ENCODE measurements at places on chromosomes 7 and 10.

- no peak for DNase-seq
These were observed 3.3 kb downstream of the PLXDC2 start for GRCh38 chr10:19819419-19820033.

DNA sequence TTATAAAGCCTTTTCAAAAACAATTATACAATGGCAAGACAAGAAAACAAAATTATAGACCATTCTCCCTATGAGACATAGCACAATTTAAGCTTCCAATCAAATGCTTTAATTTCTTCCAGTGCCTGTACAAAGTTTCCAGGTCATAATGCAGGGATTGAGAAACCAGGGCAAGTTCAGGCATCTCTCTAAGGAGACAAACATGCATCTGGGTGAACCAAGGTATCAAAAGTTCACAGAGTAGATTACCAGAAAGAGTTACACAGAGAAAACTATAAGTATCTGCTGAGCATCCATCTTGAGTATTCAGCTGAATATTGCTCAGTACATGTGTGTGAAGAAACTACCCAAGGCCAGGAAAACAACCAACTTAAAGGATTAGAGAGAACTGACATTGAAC lies 89.1 kb downstream of the COL28A1 start:
- peak; percentile 74 for DNase-seq

DNA sequence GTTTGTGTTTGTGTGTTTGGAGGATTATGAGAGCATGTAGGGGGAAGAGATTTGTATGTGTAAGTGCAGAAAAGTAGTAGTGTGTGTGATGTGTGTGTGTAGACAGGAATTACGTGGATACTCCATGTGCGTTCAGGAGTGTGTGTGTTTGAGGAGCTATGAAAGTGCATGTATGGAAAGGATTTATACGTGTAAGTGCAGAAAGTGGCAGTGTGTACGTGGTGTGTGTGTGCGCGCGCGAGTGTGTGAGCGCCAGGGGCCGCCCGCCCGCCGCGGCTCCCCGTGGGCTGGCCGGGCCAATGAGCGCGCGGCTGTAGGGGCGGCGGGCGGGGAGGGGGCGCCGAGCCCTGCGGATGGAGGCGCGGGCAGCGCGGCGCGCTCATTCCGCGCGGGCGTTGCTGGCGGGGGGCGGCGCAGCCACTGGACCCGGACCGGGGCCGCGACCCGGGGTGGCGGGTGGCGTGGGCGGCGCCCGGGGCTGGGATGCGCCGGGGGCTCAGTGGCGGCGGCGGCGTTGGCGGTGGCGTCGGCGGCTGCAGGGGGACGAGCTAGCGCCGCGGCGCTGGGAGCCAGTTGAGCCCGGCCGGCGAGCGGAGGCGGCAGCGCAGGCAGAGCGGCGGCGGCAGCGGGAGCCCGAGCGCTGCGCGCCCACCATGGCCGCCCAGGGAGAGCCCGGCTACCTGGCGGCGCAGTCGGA lies at the start of gene BICC1:
Gene BICC1 (plus strand): TSS at position 382 of the 697 bp plus-strand sequence. CDS start 272 bp downstream, at position 654.
- no peak for DNase-seq

- no peak for DNase-seq
These were observed 14.3 kb downstream of the GALNT17 start for GRCh38 chr7:71145906-71146901.

GRCh38 chr10:132563485-132564248 lies 26.1 kb downstream of the INPP5A start:
- no peak for DNase-seq

DNA sequence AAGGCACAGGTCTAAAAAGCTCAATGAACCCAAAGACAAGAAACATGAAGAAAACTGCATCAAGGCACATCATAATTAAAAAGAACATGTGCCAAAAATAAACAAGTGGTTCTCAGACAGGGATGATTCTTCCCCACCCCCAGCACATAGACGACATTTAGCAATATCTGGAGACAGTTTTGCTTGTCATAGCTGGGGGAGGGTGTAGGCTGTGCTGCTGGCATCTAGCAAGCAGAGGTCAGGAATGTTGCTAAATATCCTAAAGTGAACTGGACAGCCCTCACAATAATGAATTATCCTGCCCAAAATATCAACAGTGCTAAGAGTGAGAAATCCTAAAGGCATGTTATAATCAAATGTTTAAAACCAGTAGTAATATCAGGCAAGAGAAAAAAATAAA lies 122.6 kb downstream of the MICU1 start:
- DNase-seq: no peak

GRCh38 chr10:3471472-3471871 lies 298.9 kb upstream of the PITRM1 start:
- DNase-seq: no peak

DNA sequence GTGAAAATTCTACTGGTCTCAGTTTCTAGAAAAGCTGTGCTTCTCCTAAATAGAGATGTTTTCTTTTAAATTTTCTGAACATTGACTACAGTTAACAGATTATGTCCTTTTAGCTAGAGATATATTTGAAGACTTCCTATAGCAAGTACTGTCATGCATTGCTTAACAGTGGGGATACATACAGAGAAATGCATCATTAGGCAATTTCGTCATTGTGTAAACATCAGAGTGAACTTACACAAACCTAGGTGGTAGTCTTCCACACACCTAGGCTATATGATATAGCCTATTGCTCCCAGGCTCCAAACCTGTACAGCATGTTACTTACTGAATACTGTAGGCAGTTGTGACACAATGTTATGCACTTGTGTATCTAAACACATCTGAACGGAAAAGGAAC lies 28.5 kb downstream of the PIK3CG start:
- peak; percentile 16 for DNase-seq

GRCh38 chr7:71982851-71983250 lies 429.3 kb downstream of the CALN1 start:
- no peak for DNase-seq

GRCh38 chr7:129083525-129083924 lies 28.6 kb upstream of the TNPO3 start:
- no peak for DNase-seq

GRCh38 chr10:3132036-3133025 lies 40.3 kb downstream of the PITRM1 start:
- no peak for DNase-seq

DNA sequence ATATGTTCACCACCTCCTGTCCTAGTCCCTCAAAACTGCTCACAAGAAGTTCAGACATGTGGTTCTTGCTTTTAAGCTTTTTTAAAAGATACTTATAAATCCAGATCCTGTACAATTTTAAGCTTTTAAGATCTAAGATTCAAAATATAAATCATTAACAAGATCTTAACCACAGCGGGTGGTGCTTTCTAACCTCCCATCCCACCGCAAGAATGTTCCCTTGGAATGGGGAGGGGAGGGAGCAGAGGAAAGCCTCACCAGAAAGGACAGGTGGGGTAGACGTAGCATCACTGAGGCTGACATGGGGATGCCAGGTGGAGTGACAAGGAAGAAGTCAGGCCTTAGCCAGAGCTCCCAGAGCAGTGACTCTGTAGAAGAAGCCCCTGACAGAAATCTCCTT lies 133.5 kb downstream of the C1GALT1 start:
- DNase-seq: no peak

DNA sequence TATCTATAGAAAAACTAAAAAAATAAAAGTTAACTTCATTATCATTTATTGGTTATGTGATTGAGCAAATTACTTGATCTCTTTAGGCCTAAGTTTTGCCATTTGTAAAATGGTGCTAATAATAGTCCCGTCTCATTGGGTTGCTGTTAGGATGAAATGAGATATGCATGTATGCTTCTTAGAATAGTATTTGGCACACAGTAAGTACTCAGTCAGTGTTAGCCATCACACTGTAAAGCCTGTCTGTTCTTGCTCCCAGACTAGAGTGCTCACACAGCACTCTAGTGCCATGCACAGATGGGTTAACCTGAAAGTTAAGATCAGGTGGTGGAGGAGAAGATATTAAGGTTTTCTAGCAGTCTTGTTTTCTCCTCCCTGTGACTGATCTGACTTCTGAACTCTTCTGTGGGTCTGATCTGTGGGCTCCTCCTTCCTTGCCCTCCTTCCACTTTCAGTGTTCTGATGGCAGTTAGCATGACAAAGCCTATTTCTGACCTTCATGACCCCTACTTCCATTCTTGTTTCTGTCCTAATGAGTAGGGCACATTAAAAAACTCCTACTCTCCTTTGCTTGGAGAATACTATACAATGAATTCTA lies 167.5 kb downstream of the RNLS start:
- DNase-seq: no peak

DNA sequence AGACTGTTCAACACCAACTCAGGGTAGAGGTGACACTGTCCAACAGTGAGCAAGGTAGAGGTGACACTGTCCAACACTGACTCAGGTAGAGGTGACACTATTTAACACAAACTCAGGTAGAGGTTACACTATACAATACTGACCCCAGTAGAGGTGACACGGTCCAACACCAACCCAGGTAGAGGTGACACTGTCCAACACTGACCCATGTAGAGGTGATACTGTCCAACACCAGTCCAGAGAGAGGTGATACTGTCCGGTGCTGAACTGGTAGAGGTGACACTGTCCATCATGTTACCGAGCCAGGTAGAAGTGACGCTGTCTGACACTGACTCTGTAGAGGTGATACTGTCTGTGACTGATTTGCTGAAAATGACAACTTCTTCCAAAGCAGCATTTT lies 102.4 kb downstream of the GATA3 start:
- no peak for DNase-seq

- no peak for DNase-seq
These were observed 144.8 kb upstream of the CDCA7L start for GRCh38 chr7:22090512-22090911.

GRCh38 chr10:44786286-44786850 lies 124.8 kb upstream of the TMEM72 start:
- no peak for DNase-seq

- no peak for DNase-seq
These were observed 134.8 kb upstream of the BMPER start for GRCh38 chr7:33770576-33770975.

DNA sequence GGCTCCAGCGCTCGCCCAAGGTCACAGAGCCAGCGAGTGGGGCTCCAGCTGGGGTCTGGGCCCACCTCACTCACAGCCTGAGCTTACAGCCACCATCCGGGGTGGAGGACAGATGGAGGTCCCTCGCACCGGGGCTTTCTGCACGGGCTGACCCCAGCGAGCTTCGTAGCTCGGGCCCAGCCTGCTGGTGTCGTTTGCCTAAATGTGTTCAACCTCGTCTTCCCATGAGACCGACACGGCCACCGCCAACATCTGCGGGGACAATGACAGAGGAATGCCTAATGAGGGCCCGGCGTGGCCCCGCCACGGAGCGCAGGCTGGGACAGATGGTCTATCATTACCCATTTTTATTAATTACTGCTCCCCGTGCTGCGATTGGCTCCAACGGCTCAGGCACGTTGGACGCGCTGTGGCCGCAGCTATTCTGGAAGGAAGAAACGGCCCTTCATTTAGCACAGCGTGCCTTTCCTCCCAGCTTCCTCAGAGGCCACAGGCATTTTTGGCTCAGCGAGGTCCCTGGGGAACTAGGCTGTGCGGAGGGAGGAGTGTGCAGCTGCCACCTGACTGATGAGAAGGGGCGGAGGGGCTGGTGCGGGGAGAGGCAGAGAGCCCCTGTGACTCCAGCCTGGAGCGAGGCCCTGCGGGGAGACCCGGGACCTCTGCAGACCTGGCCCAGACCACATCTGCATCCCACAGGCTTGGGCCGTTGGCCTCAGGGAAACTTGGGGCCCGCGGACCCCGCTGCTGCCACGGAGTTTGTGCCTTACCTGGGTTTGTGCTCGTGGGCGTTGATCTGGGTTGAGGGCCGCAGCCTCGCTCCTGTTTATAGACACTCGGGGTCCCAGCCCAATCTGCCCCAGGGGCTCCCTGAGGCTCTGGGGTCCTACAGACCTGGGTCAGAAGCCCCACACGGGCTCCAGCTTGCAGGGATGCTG lies 22.9 kb upstream of the ELFN1 start:
- no peak for DNase-seq

- DNase-seq: no peak
These were observed 4.1 kb downstream of the BLNK start for GRCh38 chr10:96267234-96267705.

- DNase-seq: no peak
These were observed 280.5 kb downstream of the POM121L12 start for GRCh38 chr7:53315981-53316380.

DNA sequence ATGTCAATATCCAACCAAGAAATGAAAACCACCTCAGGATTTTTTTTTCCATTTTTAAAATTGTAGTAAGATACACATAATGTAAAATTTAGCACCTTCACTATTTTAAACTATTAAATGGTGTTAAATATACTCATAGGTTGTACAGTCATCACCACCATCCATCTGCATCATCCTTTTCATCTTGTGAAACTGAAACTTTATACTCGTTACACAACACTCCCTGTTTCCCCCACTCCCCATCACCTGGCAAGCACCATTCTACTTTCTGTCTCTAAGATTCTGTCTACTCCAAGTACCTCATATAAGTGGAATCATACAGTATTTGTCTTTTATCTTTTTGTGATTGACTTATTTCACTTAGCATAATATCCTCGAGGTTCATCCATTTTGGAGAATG lies 335.2 kb upstream of the NPSR1 start:
- DNase-seq: peak; percentile 43

GRCh38 chr10:80713398-80713928 lies 175.8 kb downstream of the SH2D4B start:
- no peak for DNase-seq

- no peak for DNase-seq
These were observed 71.5 kb upstream of the SLC13A1 start for GRCh38 chr7:123271231-123271630.

DNA sequence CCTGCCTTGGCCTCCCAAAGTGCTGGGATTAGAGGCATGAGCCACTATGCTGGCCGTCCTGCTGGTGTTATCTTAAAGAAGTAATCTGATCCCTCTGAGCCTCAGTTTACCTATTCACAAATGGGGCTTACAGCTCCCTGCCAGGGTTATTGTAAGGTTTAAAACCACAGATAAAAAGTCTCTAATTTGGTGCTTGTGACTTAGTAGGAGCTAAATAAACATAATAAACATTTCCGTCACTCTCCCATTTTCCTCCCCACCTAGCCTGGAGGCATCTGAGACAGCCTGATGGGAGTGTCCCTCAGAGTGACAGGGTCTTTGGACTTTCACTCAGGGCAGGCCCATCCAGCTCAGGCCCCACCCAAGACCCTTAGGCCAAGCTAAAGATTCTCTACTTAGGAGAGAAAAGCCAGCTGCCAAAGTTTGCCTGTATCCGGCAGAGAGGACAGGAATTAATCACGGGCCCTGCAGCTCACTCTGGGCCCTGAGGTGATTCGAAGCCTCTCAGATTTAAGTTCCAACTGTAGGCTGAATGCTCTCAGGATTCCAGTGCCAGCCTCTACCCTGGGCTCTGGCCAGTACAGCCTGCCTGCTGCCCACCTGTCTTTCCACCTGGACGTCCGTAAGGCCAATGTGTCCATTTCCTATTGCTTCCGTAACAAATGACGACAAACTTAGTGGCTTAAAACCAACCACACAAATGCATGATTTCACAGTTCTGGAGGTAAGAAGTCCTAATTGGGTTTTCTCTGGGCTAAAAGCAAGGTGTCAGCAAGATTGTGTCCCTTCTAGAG lies 21.8 kb upstream of the DUSP5 start:
- no peak for DNase-seq

- DNase-seq: no peak
These were observed 457.6 kb downstream of the PLXNA4 start for GRCh38 chr7:132118641-132119040.

GRCh38 chr10:105952153-105952552 lies 1212.4 kb downstream of the SORCS1 start:
- peak; percentile 43 for DNase-seq

All from epithelial cell of prostate (primary cell).